ENCODE measurements at places on chromosomes 5 and 9.

DNA sequence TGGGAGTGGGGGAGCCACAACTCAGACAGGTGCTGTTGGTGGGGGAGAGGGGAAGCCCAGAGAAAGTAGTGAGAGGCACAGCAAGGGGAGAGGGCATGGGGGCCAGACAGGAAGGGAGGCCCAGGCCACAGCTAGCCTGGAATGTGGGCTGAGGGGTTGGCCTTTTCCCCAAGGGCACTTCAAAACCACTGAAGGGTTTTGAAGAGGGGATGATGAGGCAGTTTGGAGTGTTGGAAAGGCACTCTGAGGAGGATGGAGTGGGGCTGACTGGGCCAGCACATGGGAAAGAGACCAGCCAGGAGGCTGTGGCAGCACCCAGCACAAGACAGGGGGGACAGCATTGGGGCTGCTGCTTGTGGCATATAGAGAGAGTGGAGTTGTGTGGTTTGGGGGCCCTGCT lies 3.8 kb downstream of the PSD2 start:
- no peak for DNase-seq

DNA sequence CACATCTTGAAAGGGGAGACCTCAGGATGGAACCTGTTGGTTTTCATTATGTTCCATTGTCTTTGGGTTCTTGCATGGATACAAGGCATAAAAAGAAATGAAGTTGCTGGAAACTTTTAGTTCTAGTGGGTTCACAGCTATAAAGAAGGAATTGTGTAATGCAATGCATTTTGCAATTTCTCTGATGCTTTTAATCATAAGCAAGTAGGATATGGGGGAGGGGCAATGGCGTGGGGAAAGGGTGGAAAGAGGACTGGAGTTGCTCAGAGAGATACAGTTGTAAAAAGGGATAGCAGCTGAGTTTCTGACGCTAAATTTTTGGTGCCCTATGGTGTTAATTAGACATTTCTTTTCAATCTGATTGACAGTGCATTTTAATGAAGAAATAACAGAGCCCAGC lies 88.6 kb upstream of the FANCC start:
- no peak for DNase-seq

DNA sequence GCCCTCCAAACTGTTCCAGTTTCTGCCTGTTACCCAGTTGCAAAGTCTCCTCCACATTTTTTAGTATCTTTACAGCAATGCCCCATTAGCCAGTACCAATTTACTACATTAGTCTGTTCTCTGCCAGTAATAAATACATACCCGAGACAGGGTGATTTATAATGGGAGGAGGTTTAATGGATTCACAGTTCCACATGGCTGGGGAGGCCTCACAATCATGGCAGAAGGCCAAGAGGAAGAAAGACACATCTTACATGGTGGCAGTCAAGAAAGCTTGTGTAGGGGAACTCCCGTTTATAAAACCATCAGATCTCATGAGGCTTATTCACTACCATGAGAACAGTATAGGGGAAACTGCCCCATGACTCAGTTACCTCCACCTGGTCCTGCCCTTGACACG lies 600.7 kb upstream of the CDH6 start:
- no peak for DNase-seq

GRCh38 chr5:96343094-96343493 lies 90.0 kb downstream of the PCSK1 start:
- no peak for DNase-seq

All from HT-29 (cell line).